ENCODE measurements at places on chromosomes 7 and 10. TPM values are rescaled to one million over a fixed set of nuclear protein-coding genes. Genes with fewer than 3 reads are reported as not detected.

GBX1 gene
- total RNA-seq = not detected

NDUFB2 gene
- 446 TPM for total RNA-seq

CDCA7L gene
- 36.5 TPM for total RNA-seq

ASB10 gene
- not detected for total RNA-seq

TEX47 gene
- total RNA-seq = not detected

GPR26 gene
- not detected for total RNA-seq

NUDT13 gene
- 0.99 TPM for total RNA-seq

HOXA11 gene
- 5.0 TPM for total RNA-seq

UCN3 gene
- not detected for total RNA-seq

CYP26C1 gene
- 1.1 TPM for total RNA-seq

STEAP1B gene
- 16.4 TPM for total RNA-seq

HECW1 gene
- not detected for total RNA-seq

PAPOLB gene
- total RNA-seq = not detected

TFAM gene
- 12.7 TPM for total RNA-seq

DNA sequence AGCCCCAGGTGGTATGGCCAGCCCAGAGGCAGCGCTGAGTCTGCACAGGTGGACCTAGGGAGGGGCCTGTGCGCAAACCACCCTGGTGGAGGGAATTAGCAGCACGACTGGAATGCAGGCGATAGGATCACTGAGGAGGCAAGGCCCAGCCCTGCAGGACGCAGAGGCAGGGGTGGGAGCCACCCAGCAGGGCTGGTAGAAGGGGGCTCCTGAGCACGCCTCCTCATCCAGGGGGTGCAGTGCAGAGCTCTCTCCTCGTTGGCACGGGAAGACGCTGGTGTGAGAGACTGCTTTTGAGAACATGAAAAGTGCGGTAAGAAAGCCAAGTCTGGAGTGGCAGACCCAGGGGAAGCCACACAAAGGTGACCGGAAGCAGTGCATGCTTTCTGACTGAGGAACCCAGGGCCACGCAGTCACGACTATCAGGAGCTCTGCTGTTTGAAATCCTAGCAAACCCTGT lies 6.0 kb downstream of the FXYD4 start:
- DNase-seq = no peak

- no peak for DNase-seq
Observed at GRCh38 chr7:32293833-32294232, 196.3 kb downstream of the LSM5 start.

GRCh38 chr10:86753638-86754434 lies 2.6 kb upstream of the BMPR1A start:
- no peak for DNase-seq

- DNase-seq = peak; percentile 25
Observed at GRCh38 chr10:15725603-15726002, 5.9 kb upstream of the ITGA8 start.

DNA sequence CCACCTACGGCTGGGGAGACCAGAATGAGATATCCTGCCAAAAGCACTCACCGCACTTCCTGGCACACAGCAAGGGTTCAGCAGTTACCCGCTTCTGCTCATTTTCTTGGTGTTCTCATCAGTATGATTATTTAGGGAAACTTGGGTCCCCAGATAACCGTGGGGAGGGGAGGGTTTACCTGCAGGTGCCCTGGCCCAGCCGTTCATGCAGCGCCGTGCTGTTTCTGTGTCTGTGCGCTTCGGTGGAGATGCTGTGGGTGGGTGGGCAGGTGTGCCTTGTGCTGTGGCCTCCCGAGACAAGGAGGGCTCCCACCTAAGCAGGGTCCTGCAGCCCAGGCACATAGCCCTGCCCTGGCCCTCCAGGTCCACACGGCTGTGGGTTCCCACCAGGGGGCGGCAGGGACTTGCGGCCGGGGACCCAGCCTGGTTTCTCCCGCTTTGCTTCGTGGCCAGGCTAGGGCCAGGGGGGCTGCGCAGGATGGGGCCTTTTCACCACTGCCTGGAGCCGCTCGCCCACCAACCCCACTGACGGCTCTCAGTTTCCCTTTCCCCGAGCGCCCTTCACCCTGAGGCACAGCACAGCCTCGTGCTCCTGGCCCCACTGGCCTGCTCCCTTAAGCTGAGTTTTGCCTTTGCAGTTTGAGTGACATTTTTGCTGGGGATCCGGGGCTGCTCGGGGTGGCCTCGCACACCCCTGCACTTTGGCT lies 78.5 kb downstream of the LHPP start:
- DNase-seq = no peak

DNA sequence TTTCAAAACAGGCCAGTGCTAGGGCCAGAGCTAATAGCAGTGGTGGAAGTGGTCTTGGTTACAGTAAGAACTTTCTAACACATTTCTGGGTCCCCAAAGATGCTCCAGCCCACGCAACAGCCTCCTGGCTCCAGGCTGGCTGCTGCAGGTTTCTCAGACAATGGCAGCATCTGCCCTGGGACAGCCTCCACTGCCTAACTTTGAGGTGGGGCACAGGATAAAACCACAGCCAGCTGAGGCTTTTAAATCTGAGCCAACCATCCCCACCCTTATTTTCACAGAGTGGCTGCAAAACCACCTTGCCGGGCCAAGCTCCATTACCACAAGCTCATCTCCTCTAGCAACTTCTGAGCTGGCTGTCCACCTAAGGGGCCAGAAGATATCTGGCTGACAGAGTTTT lies 84.8 kb downstream of the FAM53B start:
- no peak for DNase-seq

- no peak for DNase-seq
Observed at GRCh38 chr10:15244635-15245197, 76.2 kb upstream of the NMT2 start.

DNA sequence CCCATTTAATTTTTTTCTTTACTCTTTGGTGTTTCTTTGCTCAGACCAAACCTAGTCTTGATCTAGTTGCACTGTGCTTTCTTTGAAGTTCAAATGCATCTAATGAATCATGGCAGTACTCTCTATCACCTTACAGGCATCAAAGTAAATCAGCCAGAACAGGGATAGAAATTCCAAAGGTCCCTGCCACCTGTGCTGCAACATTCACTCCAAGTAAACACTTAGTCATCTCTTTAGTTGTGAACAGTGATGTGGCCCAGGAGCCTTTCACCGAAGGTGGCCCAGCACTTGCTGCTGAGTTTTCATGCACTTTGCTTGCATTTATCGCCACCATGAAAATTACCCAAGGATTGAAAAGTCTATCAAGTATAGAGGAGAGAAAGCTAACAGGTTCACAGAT lies 314.1 kb upstream of the ETV1 start:
- no peak for DNase-seq

DNA sequence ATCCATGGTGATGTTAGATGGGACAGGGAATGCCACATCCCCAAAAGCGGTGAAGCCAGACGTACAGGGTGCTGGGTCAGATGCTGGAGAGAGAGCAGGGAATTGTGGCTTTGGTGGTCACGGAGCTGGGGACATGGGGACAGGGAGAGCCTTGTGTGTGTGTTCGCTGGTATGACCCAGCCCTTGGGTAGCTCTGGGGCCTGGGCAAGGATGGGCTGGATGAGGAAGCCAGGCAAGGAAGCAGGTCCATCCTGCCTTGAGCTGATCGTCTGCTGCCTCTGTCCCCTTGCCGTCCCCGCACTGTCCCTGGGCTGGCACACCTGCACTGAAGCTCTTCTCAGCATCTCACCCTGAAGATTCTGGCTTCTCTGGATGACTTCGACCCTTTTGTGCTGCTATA lies 15.4 kb upstream of the CLDN4 start:
- no peak for DNase-seq

DNA sequence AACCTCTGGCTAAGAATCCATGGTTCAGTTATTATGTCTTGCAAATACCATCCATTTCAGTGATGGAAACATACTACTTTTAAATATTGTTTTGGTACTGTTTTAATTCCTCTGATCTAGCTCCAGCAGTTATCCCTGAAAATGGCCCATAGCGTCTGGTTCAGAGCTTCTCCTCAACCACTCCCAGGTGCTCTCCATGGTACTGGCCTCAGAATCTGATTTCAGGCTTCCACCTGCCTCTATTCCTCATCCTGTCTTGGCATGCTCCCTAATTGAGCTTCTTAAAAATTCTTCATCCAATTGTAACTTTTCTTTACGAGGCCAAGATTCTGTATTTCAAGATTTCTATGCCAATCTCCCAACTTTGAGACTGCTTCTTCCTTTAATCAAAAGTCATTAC lies 236.3 kb downstream of the HTR7 start:
- DNase-seq = no peak

- no peak for DNase-seq
Observed at GRCh38 chr10:98664329-98665042, 217.8 kb upstream of the HPS1 start.

DNA sequence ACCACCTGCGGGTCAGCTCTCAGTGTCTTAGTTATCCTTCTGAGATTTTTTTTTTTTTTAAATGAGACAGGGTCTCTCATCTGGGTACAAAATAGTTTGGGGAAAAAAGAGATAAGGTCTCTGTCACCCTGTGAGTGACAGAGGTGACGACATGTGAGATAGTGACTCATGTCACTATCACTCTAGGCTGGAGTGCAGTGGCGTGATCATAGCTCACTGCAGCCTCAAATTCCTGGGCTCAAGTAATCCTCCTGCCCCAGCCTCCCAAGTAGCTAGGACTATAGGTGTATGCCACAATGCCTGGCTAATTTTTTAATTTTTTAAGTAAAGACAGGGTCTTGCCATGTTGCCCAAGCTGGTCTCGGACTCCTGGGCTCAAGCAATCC lies 10.4 kb downstream of the BLVRA start:
- DNase-seq = no peak

- DNase-seq = no peak
Observed at GRCh38 chr10:36888925-36889573, 236.3 kb upstream of the ANKRD30A start.

GRCh38 chr7:71775648-71776047 lies 636.5 kb downstream of the CALN1 start:
- no peak for DNase-seq

- no peak for DNase-seq
Observed at GRCh38 chr7:7274782-7275181, 92.4 kb downstream of the C1GALT1 start.

DNA sequence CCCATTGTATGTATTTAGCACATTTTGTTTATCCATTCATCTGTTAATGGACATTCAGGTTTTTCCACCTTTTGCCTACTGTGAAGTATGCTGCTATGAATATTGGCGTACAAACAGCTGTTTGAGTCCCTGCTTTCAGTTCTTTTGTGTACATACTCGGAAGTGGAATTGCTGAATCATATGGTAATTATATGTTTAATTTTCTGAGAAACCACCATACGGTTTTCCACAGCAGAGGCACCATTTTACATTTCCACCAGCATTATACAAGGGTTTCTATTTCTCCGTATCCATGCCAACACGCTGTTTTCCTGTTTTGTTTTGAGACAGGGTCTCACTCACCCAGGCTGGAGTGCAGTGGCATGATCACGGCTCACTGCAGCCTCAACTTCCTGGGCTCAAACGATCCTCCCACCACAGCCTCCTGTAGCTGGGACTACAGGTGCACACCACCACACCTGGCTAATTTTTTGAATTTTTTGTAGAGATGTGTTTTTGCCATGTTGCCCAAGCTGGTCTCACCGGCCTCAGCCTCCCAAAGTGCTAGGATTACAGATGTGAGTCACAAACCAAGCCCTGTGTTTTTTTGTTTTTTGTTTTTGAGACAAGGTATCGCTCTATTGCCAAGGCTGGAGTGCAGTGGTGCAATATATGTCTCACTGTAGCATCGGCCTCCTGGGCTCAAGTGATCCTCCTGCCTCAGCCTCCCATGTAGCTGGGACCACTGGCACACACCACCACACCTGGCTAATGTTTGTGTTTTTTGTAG lies 22.1 kb upstream of the FBXW4 start:
- DNase-seq = no peak

DNA sequence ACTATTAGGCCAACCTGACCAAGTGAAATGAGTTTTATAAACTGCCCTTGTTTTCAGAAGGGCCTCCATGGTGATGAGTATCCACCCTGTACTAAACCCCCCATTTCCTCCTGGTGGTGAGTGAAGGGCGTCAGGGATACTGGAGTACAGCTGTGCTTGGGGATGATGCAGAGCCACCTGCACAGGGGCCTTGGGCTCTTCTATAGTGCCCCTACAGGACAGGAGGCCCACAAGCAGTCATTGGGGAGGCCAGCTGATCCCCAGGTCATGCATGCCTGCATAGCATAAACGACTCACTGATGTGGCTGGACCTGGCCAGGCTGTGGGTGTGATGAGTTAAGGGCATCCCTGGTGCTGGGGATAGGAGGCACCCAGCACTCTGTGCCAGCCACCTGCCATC lies 114.1 kb upstream of the CELF2 start:
- DNase-seq = no peak

- no peak for DNase-seq
Observed at GRCh38 chr7:114432703-114433102, 18.1 kb downstream of the FOXP2 start.

GRCh38 chr10:122310311-122311050 lies 39.4 kb downstream of the BTBD16 start:
- peak; percentile 83 for DNase-seq

GRCh38 chr7:141076377-141076776 lies 2.5 kb downstream of the TMEM178B start:
- no peak for DNase-seq

DNA sequence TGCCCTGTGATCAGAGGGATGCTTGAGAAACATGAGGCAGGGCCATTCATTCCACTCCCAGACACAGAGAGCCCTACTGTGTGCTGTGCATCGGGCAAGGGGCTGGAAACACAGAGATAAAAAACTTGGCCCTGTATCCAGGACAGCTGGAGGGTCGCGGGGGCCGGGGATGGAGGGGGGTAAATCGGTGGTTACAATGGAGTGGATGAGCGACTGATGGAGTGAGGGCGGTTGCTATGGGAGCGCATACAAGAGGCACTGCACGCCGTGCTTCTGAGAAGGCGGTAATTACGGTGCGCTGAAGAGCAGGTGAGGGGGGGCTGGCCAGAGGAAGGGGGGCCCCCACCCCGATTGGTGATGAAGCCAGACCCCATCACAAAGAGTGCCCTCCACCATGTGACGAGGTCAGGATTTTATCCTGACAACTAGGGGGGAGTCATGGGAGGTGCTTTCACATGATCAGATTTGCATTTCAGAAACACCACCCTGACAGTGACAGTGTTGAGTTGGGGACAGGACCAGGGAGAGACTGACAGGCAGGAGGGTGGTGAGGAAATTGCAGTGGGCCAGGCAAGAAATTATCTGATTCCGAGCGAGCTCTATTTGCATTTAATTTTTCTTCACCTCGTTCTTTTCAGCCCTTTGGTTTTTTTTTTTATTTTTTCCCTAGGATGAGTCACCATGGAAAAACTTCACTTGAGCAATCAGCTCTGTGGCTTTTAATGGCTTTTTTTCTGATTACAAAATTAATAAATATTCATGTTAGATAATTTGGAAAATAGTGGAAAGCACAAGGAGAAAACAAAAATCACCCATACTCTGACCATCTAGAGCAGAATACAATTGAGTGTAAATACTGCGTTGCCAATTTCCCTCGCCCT lies 7.8 kb downstream of the CPA5 start:
- no peak for DNase-seq

DNA sequence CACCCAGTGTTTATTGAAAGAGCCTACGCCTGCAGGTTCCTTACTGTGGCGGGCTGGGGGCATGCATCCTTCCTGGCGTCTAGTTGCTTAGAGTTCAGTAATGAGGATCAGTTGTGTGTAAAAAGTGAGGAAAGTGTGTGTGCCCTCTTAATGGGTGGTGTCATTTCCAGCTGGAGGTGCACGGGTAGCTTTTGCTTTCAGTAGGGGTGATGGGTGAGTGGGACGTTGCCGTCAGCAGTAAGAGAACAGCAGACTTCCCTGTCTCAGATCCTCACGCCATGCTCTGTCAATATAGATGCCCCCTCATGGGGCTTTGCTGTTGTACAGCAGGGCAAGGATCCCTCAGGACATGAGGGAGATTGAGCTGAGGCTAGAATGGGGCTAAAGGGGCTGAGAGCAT lies 352.6 kb upstream of the GALNT17 start:
- no peak for DNase-seq

- peak; percentile 37 for DNase-seq
Observed at GRCh38 chr10:114026189-114027040, 17.3 kb upstream of the ADRB1 start.
